ENCODE measurements at places on chromosomes 7 and 10.
A peak's percentile ranks its signal among the peaks of the same experiment; 100 is the strongest.

DNA sequence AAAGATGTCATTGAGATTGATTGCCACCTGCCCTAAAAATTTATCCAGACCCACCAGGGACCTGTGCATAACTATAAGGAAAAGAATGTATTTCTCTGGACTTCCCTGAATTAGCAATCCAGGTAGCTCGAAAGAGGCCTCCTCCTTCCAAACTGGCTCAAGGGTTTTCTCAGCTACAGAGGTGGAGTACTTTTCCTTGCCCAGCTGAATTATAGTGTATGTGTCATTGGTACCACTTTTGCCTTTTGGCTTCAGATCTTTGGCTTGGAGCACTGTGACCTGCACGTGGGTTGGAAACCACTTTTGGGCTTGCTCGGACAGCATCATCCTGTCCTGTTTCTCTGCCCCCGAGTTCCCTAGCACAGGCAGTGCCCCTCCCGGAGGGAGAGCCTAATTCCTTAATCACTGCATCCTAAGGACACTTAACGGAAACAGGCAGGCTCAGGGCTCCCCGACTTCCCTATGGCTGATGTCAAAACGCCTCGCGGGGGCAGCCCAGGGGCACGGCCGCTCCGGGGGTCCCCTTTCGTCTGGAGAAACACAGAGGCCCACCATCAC lies 825 bp downstream of the RAB11FIP2 start:
- peak; percentile 76 for DNase-seq

DNA sequence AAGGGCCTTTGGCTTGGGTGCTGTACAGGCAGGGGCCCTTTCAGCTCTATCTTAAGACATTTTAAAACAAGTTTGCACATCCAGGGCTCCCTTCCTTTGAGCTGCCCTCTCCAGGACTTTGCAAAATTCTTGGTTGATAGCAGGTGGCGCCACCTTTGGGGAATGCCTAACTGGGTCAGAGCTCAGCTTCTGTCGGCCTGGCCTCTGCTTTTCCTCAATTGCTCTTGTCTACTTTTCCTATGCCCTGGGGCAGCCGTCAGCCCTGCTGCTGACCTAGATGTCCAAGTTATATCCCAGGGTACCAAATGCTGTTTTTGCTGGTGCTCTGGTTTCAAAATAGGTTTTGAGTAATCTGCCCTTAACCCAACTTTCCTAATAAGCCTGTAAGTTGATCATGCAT lies 65.8 kb downstream of the APBB1IP start:
- DNase-seq = no peak

GRCh38 chr10:69181433-69181832 lies 1.4 kb downstream of the SUPV3L1 start:
- DNase-seq = no peak

- no peak for DNase-seq
Observed at GRCh38 chr7:47581438-47581803, 490 bp downstream of the TNS3 start.

DNA sequence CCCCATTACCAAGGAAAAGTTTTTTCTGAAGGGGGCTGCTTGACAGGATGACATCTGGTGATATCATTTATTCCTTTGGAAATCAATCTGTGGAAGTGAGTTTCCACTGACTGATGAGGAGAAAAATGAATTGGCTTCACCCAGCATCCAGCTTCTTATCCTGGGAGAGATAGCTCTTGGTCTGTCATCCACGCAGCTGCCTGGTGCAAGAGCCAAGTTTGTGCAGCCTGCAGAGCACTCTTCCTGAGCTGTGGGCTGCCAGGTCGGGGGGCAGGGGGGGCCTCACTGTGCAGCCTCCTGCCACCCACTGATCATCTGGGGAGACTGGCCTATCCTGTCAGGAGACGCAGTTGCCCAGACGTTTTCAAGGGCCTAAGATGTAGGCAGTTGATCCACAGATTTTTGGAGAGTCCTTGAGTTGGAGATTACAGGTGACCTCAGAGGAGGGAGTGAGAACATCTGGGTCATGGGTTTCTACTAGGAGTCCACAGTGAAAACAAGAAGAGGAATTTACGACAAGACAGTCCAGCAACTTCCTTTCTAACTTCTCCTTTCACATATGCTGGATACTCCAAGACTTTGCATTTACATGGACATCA lies 75.4 kb downstream of the EGFR start:
- DNase-seq = no peak

DNA sequence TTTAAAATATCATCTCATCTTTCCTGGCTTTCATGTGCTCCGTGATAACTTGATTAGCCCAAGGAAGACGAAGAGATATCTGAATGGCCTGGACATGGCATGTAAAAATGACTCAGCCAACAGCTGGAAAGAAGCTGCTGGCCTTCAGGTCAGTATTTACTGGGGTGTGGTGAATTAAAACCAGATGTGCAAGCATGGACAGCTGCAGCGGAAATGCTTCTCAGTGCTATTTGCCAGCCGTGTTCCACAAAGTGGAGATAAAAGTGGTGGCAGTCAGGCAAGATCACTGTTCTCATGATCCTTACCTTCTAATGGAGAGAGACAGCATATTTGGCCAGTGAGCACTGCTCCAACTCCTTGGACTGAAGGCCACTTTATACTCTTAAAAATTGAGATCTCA lies 203.1 kb upstream of the VSTM2A start:
- DNase-seq = no peak

- no peak for DNase-seq
Observed at GRCh38 chr7:112266595-112267270, 60.2 kb downstream of the ZNF277 start.

DNA sequence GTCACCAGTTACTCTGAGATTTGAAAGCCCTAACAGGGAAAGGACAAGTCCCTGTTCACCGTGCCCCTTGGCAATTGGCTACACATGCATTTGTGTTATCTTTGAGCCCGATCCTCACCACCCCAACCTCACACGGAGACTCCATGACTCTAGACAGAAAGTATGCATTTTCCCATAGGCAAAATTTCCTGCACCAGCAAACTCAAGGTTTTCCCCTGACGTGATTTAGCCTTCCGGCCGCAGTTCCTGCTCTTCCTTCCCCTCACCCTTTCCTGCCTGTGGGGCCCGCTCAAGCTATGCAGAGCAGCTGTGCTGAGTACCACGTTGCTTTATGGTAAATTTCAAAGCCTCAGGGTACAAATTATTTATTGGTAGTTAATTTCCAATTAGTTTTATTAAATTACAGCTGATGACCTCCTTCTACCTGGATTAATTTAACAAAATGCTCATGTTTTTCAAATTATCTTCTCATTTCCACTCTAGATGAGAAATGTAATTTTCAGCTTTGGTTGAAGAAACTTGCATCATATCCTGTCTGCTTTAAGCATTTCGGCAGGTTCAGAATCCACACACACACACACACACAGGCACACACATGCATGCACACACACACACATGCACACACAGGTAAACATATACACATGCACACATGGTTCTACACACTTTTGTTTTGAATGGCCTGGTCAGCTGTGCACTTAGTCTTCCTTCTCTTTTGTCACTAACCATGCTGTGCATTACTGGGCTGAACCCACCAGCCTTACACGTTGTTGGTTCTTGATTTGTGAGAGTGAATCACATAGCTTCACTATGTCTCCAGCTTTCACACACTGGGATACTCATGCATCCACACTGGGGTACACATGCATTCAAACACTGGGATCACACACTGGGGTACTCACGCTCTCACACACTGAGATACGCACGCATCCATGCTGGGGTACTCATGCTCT lies 283.1 kb upstream of the PITRM1 start:
- DNase-seq = no peak

GRCh38 chr7:4931943-4932342 lies 27.0 kb downstream of the MMD2 start:
- DNase-seq = no peak

DNA sequence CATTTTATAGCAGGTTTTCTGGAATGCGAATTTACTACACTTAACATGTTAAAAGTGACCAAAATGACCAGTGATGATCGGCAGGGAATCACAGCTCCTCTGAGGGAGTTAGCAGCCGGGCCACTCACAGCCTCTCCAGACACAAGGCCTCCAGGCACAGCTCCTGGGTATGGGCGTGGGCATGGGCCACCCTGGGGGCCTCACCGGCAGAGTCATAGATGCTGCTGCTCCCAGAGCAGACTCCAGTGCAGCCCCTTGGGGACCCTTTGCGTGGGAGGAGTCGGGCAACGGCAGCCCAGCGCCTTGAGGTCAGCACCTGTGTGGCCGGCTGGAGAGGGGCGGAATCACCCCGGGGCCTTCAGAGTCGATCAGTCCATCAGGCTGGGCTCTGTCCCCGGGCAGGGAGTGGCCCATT lies 8.6 kb downstream of the KNDC1 start:
- no peak for DNase-seq

DNA sequence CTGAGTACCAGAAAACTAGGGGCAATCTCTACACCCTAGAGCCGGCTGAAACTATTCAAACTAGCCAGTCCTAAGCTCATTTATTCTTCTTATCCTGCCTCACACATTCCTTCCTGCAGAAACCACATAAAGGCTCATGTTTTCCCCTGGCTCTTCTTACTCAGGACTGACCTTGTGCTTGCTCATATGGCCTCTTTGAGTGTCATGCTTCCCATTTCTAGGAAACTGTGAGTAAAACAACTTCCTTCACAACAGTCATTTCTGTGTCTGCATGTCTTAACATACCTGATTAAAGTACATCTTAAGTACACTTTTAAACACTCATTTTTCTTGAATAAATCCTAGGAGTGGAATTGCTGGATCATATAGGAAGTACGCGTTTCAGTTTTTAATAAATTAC lies 52.3 kb upstream of the KIAA1217 start:
- DNase-seq = no peak

DNA sequence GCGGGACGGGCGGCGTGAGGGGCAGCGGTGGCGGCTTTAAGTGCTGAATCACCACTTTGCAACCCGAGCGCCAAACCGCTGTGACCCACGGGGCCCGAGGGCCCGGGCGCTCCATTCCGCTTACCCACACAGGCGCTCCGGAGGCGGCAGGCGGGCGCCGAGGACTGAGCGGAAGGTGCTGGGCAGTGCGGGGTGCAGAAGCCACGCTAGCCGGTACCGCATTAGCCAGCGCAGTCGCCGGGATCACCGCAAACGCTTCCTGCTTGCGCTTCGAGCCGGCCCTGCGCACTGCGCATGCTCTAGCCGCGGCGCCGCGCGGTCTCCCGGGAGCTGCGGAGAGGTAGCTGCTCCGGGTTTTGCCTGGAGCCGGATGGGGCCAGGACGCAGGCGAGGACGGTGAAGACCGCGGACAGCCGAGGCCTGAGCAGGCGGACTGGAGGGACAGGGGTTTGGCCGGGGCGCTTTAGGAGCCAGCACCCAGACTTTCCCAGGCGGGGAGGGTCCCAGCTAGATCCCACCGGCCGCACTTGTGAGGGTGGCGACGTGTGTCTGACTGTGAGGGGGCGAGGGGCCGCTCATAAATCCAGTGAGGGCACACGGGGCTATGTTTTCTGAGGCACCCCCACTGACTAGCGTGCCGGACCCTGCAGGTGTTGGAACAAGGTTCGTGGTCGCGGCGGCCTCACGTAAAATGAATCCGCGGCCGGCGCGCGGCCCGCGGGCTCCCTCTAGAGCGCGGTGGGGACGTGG lies at the start of gene IDE:
Gene IDE, minus strand, starts transcription at position 296 of the 750 bp plus-strand sequence. Its CDS starts 74 bp downstream, at position 222.
- DNase-seq = peak; percentile 93

- no peak for DNase-seq
Observed at GRCh38 chr10:62068464-62068863, 167.0 kb downstream of the ARID5B start.

- DNase-seq = no peak
Observed at GRCh38 chr10:104273286-104273685, 4.3 kb downstream of the GSTO2 start.

- no peak for DNase-seq
Observed at GRCh38 chr7:78279457-78279856, 480.9 kb downstream of the PHTF2 start.

- no peak for DNase-seq
Observed at GRCh38 chr10:105743343-105744056, 1102.4 kb downstream of the SORCS3 start.

All from psoas muscle (tissue), 8 donors.